ENCODE measurements at places on chromosomes 7 and 10. TPM values are rescaled to one million over a fixed set of nuclear protein-coding genes. Genes with fewer than 3 reads are reported as not detected.
A peak's percentile ranks its signal among the peaks of the same experiment; 100 is the strongest.

DNA sequence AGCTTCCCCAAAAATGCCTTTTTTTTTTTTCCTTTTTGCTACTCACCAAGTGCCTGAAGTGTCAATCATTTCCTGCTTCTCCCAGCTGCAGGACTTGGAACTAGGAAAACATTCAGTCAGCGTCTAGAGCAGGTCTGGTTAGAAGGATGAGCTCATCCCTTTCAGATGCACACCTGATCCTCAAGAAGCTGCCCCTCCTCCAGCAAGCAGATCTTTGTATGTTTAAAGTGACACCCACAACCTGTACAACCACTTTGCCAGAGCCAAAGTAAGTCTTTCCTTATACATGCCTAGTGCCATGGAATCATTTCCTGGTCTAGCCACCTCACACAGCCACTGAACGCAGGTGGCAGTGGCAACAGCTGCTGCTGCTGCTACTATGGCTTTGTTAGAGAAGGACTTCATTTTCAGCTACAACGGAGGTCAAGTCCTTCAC lies 10.4 kb upstream of the USP54 start:
- DNase-seq = no peak

- no peak for DNase-seq
Measured at GRCh38 chr10:86827639-86828038, 71.2 kb downstream of the BMPR1A start.

GRCh38 chr7:157760004-157760730 lies 423.4 kb downstream of the DNAJB6 start:
- no peak for DNase-seq

DNA sequence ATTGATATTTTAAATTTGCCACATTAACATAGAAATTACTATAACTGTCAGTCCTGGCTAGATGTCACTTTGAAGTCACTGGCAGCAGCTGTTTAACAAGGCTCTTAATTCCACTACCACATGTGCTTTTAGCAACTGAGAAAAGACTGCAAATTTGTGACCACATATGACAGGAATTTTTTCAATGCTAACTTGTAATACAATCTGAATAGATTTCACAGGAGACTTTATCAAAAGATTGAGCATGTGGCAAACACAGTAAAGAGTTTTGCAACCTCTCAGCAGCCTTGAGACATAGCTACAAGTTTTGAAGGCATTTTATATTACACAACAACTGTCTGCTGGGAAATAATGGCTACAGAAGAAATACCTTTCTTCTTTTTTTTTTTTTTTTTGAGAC lies 73.0 kb downstream of the MICU1 start:
- peak; percentile 86 for DNase-seq

DNA sequence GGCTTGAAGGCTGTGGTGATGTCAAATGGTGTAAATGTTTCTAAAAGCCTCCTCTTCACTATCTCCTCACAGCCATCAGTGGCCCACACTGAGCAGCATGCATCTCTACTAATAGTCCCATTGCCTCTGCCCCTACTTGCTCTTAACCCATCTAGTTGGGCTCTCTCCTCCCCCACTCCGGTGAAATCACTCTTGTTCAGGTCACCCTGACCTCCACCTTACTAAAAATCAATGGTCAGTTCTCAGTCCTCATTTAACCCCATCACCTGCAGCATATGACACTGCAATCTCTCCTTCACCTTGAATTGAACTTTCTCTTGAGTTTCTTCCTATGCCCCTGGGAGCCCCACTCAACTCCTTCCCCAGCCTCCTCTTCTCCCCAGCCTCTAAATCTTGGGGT lies 355.1 kb upstream of the AOAH start:
- DNase-seq = no peak

- DNase-seq = no peak
Measured at GRCh38 chr10:124962421-124962820, 20.5 kb downstream of the ZRANB1 start.

GRCh38 chr10:88892222-88892967 lies 12.3 kb downstream of the STAMBPL1 start:
- peak; percentile 85 for DNase-seq

- DNase-seq = peak; percentile 99
Measured at GRCh38 chr10:124916585-124917427, 25.1 kb upstream of the ZRANB1 start.

- DNase-seq = peak; percentile 54
Measured at GRCh38 chr7:18768256-18768655, 272.7 kb downstream of the HDAC9 start.

- no peak for DNase-seq
Measured at GRCh38 chr10:103716206-103717160, 138.9 kb downstream of the SH3PXD2A start.

- DNase-seq = peak; percentile 46
Measured at GRCh38 chr7:55206235-55207029, 158.7 kb upstream of the LANCL2 start.

- peak; percentile 91 for DNase-seq
Measured at GRCh38 chr7:135620980-135621850, 41.1 kb upstream of the STMP1 start.

GRCh38 chr10:75019370-75019769 lies 92.1 kb upstream of the SAMD8 start:
- DNase-seq = peak; percentile 59

DNA sequence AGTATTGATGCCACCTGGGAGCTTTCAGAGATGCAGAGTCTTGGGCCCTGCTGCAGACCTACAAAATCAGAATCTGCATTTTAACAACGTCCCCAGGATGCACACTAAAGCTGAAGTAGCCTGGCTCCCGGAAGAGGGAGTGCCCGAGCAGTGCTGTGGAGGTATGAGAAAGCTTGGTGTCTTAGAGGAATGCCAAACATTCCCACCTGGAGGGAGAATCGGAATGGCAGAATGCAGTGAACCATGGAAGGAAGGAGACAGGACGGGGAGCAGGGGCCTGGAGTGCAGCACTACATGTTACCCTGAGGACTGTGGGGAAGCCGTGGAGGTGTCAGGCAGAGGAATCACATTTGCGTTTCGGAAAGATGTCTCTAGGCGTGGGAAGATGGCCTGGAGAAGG lies 90.9 kb downstream of the AOAH start:
- no peak for DNase-seq

DNA sequence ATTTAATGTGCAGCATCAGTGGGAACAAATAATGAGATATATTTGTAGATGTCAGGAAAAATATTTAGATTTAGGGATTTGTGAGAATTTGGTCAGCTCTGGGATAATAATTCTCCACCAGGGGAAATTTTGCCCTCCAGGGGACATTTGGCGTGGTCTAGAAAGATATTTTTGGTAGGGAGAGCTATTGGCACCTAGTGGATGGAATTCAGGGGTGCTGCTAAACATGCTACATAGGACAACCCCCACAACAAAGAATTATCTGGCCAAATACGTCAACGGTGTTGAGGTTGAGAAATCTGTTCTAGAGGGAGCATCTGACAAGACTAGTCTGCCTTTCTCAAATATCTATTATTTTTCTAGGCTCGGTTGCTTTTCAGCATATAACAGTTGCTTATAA lies 2.1 kb downstream of the ADK start:
- DNase-seq = peak; percentile 72

DNA sequence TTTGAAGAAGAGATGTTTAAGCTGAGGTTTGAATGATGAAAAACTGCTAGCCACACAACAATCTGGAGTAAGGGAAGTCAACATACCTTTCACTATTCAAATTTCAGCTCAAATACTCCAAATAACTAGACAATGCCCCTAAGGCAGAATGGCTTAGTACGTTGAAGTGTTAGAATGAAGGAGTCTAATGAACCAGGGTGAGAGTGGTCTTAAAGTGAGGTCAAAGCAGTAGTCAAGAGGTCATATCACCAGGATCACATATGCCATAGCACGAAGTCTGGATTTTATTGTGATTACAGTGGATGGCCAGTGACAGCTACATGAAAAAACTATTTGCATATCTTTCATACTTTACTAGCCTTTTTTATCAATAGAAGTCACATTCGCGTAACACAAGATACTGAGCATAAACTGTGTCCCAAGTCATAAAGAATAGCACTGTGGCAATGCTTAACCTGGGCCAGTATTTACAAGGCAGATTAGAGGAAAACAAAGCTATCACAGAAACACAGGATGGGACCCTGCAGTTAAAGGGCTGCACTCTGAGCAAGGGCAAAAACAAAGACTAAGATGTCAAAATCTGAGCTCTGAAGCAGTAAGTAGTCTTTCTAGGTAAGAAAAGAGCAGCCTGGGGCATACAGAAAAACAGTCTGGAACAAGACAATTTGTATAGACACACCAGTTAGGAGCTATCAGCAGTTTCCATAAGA lies 61.5 kb downstream of the HYCC1 start:
- DNase-seq = no peak

- DNase-seq = no peak
Measured at GRCh38 chr10:30839652-30840051, 192.0 kb downstream of the ZNF438 start.

DNA sequence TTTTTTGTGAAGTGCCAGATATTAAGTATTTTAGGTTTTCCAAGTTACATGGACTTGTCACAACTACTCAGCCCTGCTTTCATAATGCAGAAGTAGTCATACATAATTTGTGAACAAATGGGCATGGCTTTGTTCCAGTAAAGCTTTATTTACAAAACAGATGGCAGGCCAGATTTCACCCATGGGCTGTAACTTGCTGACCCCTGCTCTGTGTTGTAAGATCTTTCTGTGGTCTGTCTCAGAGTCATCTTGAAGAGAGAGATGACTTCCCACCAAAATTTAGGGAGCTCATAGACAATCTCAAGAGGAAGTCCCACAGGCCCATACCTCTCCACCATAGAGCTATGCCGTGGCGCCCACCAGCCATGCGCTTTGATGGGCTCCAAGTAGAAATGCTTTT lies 616.1 kb downstream of the LRMDA start:
- DNase-seq = no peak

- peak; percentile 71 for DNase-seq
Measured at GRCh38 chr10:484441-484924, 205.0 kb downstream of the DIP2C start.

DNA sequence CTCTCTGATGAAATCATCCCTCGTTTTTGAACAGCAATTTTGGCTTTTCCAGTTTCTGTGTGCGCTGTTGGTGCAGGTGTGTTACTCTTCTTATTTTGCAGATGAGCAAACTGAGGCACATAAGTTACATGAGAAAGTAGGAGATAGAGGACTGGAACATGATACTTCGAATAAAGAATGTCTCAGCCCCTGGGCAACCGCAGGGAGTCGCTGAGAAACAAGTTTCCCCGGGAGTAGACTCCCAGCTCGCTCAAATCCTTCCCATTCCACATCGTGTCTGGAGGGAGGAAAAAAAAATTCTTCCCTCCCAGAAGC lies 18.0 kb downstream of the MXI1 start:
- no peak for DNase-seq

DNA sequence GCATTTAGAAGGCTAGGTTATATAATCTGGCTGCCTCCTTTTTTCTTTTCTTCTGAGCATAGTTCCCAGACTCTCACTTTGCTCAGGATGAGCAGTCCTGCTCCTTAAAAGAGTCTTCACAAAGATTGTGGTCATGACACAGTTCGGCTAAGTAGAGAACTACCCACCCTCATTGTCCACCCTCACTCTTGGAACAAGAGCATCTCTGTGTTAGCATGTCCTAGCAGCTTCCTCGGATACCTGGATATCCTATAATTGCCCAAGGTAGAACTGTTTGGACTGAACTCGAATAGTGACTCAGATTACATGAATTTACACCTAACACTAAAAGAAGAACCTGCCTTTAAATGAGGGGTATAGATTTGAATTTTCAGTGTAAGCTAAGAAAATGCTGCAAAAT lies 572.0 kb downstream of the SUGCT start:
- no peak for DNase-seq

DNA sequence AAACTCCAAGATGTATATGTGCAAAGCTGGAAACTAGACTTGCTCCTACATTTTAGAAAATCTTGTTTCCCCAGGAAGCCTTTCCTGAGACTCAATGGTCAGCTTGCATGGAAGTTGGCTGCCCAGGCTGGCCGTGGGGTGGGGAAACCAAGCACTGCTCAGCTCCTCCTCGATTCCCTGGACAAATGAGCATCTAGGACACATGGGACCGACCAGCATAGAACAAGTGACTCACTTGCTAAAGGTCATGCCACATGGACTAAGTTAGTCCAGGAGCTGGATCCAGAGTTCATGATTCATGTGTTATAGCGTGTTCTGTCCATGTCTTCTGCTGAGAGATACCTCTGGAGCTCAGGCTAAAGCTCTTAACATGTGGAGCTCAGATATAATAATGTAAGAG lies 6.2 kb downstream of the FAM180A start:
- peak; percentile 91 for DNase-seq

DNA sequence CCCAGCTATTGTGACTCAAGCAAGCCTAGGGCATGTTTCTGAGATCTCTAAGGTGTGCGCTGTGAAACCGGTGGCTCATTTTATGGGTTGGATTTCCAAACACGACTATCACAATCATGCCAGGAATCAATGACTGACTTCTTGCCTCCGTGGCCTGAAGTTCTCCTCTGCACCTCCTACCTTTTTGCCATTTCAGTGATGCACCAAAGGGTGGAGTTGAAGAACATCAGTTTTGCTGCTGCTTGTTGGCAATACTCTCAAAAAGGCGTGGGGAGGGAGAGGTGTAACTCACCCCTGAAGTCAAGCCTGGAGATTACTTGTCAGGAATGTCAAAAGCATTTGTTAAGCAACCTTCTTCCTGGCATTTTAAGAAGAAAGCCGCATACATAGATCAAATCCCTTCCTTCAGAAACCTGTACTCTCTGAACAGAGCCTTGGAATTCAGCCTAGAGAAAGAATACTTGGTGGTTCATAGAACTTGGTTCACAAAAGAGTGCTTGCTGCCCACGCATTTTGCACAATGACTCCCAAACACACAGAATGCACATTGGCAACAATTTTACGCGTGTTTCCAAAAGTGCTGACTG lies 41.0 kb downstream of the KIAA1217 start:
- DNase-seq = no peak

GRCh38 chr7:142451817-142452216 lies 194.0 kb upstream of the PRSS58 start:
- DNase-seq = no peak

DNA sequence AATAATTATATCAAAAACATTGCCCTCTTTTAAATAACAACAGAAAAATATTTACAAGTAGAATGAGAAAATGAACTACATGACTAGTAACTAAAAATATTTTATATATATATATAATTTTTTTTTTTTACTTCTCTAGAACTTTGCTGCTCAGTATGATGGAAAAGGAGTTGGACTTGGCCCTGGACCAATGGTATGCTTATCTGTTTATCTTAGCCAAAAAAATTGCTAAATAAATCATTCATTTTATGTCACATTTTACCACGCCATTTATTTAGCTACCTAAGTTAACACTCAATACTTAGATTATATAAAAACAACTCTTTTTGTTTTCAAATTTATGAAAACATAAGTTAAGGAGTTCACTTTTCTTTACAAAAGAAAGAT lies 6.7 kb downstream of the COL1A2 start:
- DNase-seq = peak; percentile 64

Gene SEM1
- total RNA-seq = 93.3 TPM

Gene PPIF
- 18.7 TPM for total RNA-seq

Gene LIPM
- total RNA-seq = not detected

Gene TFAM
- 12.5 TPM for total RNA-seq

Gene RASA4
- 8.9 TPM for total RNA-seq

Gene NOLC1
- 31.9 TPM for total RNA-seq

Gene COMMD3
- 26.4 TPM for total RNA-seq

Gene TMEM273
- not detected for total RNA-seq

All from GM23248 (cell line).